ENCODE measurements at places on chromosomes 13 and 19. TPM values are rescaled to one million over a fixed set of nuclear protein-coding genes. Genes with fewer than 3 reads are reported as not detected.

Gene SIGLEC10
- not detected for polyA plus RNA-seq

Gene GFY
- polyA plus RNA-seq, result not detected

Gene CYP4F11
- 2.4 TPM for polyA plus RNA-seq

Gene ITPKC
- polyA plus RNA-seq, result 32.6 TPM

Measured in keratinocyte (primary cell).